ENCODE measurements at places on chromosomes 4 and X.

- DNase-seq = no peak
These were observed 833.2 kb downstream of the CCSER1 start for GRCh38 chr4:90960433-90960832.

GRCh38 chr4:109184491-109184961 is 117.9 kb downstream of the COL25A1 start:
- DNase-seq = no peak

DNA sequence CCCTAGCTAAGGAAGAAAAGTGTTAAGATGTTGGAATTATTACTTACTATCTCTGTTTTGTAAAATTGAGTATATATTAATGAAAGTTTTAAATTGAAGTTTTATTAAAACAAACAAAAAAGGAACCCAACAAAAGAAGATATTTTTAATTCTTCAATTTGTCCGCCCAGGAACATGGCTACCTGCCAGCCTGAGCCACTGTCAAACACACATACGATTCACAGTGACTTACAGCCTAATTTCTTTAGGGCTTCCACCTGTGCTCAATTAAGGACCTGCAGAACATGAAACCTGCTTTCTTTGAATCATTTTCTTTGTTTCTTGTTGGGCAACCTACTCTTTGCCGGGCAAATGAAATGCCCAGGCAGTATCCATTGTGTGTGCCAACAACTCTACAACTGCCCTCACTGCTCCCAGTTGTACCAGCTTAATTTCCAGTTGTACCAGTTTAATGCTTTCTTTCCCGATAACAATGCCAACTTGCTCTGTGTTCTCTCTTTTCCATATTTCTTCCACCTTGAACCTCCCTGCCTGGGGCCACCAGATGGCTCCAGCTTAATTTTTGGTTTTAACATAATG is 181.7 kb downstream of the GBA3 start:
- DNase-seq = no peak

- no peak for DNase-seq
These were observed 255.9 kb downstream of the SPRY1 start for GRCh38 chr4:123652476-123652875.

- DNase-seq = no peak
These were observed 1.2 kb upstream of the EFHC2 start for GRCh38 chrX:44344687-44345086.

GRCh38 chr4:185955826-185956543 is 113.0 kb upstream of the TLR3 start:
- no peak for DNase-seq

DNA sequence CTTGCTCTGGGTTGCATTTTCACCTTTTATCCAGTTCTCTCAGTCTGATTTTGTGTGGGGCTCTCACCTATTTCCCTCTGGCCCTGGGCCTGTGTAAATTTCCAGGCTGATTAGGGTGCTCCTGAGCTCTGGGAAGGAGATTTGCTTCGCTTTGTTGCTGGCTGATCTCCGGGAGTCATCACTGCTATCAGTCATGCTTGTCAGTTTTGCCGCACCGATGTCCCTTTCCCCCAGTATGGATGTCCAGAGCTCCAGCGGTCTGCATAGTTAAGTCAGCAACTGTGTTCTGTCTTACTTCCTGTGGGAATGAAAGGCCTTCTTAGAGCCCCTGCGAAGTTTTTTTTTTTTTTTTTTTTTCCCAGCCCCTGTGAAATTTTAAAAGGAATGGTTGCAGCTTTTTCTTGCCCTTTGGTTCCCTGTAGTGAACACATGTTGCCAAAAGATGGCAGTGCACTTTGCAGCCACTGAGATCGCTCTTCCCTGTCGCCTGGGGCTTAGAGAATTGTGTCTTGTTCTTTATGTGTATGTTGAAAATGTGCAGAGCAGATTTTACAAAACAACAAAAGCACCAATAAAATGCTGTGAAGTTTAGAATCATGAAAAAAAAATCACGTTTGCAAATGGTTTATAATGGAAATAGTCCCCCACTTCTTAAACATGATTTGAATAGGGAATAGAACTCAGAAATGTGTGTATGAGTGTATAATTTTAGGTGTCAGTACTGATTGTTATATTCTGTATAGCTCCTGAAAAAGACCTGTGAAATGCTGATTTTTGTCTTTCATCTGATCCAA is 109.1 kb upstream of the SLC4A4 start:
- DNase-seq = no peak

GRCh38 chrX:425056-425455 is 38.3 kb upstream of the PPP2R3B start:
- DNase-seq = no peak

DNA sequence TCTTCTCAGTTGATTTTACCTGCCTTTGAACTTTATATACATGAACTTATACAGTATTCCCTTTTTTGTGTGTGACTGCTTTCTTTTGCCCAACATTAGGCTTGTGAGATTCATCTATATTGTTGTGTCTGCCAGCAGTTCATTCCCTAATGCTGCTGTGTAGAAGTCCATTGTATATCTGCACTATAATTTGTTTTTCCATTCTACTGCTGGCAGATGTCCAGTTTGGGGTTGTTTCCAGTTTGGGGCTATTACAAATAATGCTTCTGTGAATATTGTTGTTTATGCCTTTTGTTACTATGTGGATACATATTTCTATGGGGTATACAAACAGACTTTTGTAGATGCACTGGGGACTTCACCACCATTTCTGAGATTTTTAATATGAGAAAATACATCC is 268.4 kb downstream of the DCTD start:
- no peak for DNase-seq

GRCh38 chrX:129495900-129496299 is 27.4 kb downstream of the SMARCA1 start:
- DNase-seq = no peak

GRCh38 chr4:151862766-151863165 is 102.0 kb upstream of the GATB start:
- DNase-seq = no peak

DNA sequence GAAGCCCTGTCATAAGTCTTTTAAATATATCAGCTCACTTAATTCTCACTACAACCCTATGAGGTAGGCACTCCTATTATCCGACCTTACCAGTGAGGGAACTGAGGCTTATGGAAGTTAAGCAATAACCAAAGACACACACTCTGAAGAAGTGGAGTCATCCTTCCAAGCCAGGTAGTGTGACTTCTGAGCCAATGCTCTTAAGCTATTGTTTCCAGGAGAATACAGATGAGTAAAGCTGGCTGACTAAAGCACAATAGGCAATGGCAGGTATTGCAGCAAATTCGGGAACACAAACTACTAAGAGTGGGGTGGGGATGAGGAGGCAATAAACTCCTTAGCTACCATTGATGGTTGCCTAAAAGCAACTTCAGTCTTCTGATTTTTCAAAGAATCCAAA is 81.8 kb upstream of the KIT start:
- no peak for DNase-seq

DNA sequence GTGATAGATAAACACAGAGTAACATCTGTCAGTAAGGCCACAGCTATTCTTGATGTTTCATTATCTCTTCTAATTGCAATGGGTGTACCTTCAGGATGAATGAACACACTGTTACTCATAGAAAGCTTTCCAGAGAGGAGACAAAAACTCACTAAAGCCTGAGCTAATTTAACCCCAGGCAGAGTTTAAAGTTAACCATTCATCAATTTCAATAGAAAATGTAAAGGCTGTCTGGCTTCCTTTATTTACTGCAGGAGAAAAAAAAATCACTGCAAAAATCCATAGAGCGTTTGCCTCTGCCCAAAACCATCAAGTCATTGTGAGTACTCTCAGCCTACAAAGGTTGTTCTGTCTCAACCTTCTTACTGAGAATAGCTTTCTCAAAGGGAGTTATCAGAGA is 376.9 kb downstream of the PPP4R3C start:
- no peak for DNase-seq

DNA sequence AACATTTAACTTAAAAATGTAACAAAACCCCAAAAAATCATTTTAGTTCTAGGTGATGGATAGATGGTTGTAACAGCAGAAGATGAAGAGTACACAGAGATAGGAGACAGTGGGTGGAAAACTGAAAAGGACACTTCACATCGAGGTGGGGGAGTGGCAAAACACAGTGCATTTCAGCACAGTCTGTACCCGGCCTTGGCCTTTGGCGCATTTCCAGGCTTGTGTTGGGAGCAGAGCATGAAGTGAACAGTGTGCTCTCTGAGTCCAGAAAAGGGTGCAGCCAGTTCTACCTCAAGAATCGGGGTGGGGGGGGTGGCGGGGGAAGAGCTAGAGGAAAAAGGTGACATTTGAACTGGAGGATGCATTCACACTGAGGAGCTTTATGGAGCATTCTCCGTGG is 4.3 kb downstream of the TSPYL2 start:
- DNase-seq = no peak

Measured in activated CD4-positive, CD25-positive, alpha-beta regulatory T cell treated with anti-CD3 and anti-CD28 coated beads, Interleukin-2, amount 50 U/mL, for 72 hours (primary cell).